Astrocyte of the spinal cord (primary cell): ENCODE measurements at places on chromosomes 13 and 19.
A peak's percentile ranks its signal among the peaks of the same experiment; 100 is the strongest.

- no peak for DNase-seq
Observed at GRCh38 chr19:33427801-33428626, 54.5 kb downstream of the CEBPG start.

- no peak for DNase-seq
Observed at GRCh38 chr19:1280636-1281568, 4.8 kb upstream of the EFNA2 start.

DNA sequence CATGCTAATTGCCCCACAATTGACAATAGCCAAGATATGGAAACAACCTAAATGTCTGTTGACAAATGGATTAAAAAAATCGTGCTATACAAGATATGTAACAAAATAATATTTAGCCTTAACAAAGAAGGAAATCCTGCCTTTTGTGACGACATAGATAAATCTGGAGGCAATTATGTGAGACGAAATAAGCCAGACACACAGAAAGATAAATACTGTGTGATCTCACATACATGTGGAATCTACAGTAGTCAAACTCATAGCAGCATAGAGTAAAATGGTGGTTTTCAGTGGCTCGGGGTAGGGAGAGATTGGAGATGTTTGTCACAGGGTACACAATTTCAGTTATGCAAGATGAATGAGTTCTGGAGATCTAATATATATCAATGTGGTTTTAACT lies 895.8 kb downstream of the SLITRK6 start:
- DNase-seq: no peak

DNA sequence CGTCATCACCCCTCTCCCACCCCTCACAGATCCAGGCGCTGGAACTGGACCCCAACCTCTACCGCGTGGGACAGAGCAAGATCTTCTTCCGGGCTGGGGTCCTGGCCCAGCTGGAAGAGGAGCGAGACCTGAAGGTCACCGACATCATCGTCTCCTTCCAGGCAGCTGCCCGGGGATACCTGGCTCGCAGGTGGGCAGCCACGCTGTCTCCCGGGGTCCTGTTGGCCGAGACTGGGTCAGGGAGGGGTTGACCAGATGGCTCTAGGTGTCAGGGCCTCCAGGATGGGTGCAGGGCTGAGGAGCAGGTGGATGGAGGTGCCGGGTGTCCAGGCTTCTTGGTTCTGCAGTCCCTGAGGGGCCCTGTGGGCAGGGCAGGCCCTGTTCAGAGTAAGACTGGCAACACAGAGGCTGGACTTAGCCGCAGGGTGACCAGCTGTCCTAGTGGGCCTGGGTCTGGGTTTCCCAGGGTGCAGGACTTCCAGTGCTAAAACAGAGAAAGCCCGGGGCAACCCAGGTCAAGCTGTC lies 58.1 kb downstream of the MYH14 start:
- no peak for DNase-seq

DNA sequence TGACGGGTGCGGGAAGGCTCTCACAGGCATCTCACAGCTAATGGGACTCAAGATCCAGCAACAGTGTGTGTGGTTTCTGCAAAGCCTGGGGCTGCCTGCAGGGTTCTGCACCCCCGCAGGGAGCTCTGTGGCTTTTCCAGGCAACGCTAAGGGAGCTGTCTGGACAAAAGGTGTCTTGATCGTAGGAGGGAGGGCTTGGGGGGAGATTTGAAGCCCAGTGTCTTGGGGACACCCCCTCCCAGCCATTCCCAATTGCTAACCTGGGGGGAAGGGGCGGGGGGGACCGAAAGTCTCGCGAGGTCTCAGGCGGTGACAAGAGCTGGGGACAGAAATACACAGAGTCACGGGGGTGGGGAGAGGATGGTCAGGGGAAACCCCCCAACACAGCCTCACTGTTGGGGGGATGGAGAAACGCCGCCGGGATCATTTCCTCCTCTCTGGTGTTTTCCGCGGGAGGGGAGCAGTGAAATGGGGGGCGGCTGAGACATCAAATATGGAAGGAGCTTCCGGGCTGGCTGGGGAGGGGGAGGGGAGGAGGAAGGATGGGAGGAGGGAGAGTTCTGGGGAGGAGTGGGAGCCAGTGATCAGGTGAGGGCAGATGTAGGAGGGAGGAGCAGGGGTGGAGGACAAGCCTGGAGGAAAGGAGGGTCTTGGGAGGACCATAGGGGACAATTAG lies 13.3 kb downstream of the KCNC3 start:
- peak; percentile 7 for DNase-seq

DNA sequence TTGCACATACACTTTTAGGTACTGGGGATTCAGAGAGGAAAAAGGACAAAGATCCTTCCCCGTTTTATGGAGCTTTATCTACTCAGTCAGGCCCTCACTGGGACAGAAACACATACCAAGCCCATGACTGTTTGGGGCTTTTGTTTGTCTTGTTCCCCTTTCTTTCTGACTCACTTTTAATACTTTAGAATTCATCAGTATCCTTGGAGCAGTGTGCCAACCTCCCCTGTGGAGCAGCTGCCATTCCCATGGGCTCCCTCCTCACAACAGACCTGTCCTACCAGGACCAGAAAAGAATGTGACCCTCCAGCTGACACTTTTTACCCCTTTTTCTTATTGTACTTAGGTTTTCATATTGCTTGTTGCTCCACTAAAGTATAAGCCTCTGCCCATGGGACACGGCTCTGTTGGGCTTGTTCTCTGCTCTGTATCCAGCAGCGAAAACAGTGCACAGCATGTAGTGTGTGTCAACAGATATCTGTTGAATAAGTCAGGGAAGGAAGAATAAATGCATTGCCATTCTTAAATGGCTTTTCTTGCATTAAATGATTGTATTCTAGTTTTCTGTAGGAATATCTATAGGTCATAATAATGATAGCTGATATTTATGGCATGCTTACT lies 431.1 kb downstream of the EFNB2 start:
- peak; percentile 95 for DNase-seq

DNA sequence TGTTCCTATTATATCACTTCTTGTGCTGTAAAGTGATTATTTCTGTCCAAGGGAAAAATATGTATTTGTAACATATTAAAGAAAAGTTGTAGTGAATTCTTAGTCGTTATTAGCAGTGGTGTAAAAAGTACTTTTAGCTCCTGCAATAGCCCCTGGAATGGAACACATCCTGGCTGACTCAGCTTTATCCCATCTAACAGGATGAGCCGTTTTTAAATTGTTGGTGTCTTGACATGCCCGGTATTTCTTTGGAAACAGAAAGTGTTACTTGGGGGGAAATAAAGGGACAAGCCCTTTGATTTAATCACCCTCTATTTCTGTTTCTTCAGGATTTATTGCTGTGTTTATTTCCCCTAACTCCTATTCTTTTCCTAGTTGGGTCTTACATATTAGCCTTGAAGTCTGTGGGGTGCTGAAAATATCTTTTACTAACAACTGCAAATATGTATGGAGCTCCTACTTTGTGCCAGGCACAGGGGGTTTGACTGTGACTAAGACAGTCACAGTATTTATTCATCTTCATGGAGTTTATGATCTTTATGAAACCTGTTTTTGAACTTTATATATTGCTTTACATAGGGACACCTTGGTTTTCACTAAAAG lies 17.9 kb downstream of the COG3 start:
- DNase-seq: peak; percentile 38

- no peak for DNase-seq
Observed at GRCh38 chr19:1507192-1507660, 5.6 kb downstream of the ADAMTSL5 start.

GRCh38 chr13:110108348-110109139 lies 198.4 kb downstream of the COL4A1 start:
- DNase-seq: peak; percentile 89

GRCh38 chr13:99004978-99005377 lies 27.1 kb upstream of the DOCK9 start:
- DNase-seq: no peak

DNA sequence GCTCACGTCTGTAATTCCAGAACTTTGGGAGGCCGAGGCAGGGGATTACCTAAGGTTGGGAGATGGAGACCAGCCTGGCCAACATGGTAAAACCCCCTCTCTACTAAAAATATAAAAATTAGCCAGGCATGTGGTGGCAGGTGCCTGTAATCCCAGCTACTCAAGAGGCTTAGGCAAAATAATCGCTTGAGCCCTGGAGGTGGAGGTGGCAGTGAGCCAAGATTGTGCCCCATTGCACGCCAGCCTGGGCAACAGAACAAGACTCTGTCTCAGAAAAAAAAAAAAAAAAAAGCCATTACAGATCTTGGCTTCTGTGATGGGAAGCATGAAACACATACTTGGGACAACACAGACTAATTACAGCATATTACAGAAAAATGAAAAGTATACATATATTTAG lies 1404.5 kb upstream of the SPRY2 start:
- DNase-seq: no peak

GRCh38 chr19:46824890-46825730 lies 25.5 kb downstream of the AP2S1 start:
- DNase-seq: no peak

- peak; percentile 2 for DNase-seq
Observed at GRCh38 chr13:39105110-39105509, 66.9 kb downstream of the NHLRC3 start.

- DNase-seq: no peak
Observed at GRCh38 chr13:27313770-27314169, 43.1 kb downstream of the RASL11A start.

- DNase-seq: no peak
Observed at GRCh38 chr19:5352229-5352763, 11.7 kb upstream of the PTPRS start.

- DNase-seq: no peak
Observed at GRCh38 chr13:98523455-98524102, 53.3 kb downstream of the STK24 start.

- no peak for DNase-seq
Observed at GRCh38 chr19:56474308-56474707, 2.8 kb downstream of the ZNF667 start.

DNA sequence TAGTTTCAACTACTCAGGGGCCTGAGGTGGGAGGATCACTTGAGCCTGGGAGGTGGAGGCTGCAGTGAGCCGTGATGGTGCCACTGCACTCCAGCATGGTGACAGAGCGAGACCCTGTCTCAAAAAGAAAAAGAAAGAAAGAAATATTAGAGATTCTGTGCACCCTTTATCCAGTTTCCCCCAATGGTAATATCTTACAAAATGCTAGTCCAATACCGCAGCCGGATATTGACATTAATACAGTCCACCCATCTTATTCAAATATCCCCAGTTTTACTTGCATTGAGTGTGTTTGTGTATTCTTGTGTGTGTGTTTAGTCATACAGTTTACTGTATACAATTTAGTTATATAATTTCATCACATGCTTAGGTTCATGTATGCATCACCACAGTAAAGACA lies 8.6 kb upstream of the IFNL4 start:
- DNase-seq: no peak

DNA sequence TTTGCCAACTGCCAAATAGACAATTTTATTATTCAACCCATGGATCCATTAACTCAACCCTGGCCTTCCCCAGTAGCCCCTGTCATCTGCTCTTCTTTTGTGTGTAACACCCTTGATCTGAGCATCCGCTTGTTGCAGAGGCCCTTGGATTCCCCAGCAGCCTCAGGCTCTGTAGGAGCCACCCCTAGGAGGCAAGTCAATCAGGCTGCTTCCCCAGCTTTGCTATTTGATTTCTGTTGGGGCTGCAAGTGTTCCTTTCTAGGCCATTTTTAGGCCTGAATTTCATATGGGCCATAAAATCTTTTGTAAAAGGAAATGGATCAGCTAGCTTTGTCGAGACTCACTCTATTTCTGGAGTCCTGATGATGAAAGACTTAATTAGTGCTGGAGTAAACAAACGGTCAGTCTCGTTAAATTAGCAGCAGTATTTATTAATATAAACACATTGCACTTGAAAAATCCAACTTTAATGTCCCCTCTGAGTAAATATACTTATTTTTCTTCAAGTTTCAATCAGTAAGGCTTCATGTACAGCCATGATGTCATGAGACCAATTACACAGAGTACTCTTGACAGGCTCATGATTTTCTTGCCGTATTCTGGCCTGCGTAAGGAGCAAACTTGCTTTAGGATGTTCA lies 105.3 kb downstream of the RGCC start:
- DNase-seq: no peak

DNA sequence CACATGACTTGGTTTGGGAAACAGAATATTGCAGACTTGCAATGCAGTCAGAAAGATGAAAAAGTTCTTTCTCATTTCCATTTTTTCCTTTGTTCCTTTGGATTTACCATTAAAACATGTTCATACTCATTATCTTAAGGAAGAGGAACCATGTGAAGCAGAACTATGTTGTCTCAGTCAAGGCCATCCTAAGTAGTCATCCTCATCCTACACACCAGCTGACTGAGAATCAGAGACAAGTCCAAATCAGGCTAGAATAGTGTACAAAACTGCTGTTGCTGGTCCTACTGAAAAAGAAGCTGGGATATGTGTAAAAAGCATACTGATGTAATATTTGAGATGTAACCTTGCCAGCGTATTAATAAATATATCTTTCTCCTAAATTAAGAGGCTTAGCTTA lies 433.4 kb downstream of the SLITRK5 start:
- no peak for DNase-seq

DNA sequence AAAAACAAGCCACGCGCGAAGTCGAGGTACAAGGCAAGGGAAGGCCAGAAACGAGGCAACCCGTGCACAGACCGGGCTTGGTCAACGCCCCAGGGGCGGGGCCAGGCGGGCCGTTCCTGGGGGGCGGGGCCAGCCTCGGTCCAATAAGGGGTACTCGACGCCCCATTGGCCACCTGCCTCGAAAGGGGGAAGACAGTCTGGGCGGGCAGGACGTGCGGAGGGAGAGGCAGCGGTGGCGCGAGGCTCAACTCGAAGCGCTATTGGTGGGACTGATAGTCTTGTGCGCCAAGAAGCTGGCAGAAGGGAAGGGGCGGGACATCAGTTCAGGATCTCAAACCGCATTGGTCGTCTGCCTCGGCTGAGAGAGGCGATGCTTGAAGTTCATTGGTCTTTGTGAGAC lies at the start of gene LYPD4:
LYPD4 (minus strand) TSS at position 83 of the 400 bp plus-strand sequence. CDS start 5,398 bp downstream, outside the sequence.
- DNase-seq: no peak

DNA sequence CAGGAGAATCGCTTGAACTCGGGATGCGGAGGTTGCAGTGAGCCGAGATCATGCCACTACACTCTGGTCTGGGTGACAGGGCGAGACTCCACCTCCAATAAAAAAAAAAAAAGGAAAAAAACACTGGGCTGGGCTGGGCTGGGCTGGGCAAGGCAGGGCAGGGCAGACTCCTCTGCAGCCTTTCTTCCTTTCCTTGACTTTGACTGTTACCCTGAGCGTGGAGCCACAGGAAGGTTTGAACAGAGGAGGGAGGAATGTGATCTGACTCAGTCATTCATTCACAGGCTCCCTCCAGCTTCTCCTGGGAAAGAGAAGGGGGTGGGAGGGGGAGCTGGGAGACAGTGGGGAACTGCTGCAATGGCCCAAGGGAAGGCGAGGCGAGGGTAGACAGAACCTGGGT lies 2.7 kb upstream of the ACTN4 start:
- no peak for DNase-seq

DNA sequence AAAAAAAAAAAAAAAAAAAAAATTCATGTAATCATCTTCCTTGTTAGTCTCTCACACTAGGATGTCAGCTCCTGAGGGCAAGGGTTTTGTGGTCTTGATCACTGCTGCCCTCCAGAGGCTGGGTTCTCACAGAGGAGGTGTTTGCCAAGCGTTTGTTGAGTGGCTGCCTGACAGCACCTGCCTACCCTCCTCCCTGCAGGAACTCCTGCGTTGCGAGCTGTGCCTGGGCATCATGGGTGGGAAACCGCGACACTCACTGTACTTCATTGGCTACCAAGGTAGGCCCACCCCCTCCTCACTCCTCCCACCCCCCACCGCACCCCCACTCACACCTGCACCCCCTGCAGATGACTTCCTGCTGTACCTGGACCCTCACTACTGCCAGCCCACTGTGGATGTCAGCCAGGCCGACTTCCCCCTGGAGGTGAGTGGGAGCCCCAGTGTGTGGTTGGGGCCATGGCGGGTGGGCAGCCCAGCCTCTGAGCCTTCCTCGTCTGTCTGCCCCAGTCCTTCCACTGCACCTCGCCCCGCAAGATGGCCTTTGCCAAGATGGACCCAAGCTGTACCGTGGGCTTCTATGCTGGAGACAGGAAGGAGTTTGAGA lies 8.1 kb downstream of the ATG4D start:
- DNase-seq: no peak
